ENCODE measurements at places on chromosomes 2 and 18.

DNA sequence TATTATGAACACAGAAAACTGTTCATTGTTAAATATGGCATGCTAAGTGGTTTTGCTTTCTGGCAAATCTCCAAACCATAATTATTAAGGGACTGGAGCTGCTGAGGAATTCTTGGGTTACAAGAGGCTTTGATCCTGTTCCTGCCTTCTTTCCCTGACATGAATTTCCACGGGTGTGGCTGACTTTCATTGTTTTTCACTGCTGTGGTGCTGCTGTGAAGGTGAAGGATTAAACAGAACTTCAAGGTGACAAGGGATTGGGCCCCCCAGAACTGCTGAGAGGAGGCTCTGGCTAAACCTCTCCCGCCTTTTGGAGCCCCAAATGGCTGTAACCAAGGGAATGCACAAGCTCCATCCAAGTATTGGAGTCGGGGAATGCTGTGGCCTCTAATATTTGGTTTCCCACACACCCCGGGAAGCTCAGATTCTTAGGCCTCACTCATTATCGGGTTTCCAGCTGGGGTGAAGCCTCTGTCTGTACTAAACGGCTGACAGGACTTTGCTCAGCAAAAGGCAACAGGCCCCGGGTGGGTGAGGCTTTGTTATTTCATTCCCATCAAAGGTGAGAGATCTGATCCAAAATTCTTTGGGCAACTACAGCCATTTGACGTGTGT, 29.0 kb upstream of the ZFP36L2 start:
- no peak for DNase-seq

- no peak for DNase-seq
Measured at GRCh38 chr2:43407935-43408334, 181.5 kb upstream of the ZFP36L2 start.

DNA sequence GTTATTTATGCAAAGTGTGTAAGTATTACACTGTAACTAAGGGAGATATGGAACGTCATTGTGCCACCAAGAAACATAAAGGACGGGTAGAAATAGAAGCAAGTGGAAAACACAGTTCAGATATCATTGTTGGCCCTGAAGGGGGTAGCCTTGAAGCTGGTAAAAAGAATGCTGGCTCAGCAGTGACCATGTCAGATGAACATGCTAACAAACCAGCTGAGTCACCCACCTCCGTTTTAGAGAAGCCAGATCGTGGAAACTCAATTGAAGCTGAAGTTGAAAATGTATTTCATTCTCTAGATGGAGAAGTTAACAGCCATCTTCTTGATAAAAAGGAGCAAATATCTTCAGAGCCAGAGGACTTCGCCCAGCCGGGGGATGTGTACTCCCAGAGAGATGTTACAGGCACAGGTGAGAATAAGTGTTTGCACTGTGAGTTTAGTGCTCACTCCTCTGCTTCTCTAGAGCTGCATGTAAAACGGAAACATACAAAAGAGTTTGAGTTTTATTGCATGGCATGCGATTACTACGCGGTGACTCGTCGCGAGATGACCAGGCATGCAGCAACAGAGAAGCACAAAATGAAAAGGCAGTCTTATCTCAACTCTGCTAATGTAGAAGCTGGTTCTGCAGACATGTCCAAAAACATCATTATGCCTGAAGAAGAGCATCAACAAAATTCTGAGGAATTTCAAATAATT, 36.1 kb downstream of the ZNF407 start:
- no peak for DNase-seq

DNA sequence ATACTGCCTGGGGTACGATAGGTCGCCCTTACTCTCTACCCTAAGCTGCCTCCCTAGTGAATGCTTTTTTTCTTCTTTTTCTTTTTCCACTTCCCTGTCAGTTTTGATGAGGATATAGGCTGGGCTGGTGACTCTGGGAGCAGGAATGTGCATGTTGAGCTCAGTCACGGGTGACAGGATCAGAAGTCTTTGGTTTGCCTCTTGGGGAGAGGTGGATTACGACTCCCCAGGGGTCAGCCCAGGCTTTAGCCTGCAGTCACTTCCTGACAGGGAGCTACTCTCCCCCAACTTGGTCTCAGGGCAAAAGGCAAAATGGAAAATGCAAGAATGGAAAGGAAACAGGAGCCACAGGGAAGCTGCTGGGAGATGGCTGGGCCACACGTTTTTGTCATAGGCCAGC, 57.3 kb downstream of the THNSL2 start:
- no peak for DNase-seq

DNA sequence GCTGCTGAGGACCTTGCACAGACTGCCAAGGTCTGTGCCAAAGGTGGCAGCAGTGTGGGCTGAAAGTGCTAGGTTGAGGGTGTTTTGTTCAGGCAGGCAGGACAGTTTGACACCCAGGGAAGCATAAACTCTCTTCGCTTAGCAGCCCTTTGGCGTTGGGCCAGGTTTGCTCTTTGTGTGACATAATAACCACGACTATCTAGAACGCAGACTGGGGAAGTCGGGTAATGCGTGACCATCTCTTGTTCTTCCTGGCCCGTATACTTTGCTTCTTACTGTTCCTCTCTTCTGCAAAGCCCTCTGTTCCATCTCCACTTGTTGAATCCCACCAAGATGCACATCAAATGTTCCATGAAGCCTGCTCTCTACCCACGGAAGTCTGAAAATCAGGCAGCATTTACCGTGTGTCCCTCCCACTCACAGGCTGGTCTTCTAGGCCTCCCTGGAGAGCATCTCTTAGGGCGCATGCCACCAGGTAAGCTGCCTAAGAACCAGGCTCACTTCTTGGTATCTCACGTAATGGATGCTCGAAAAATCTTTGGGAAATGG, 96.7 kb upstream of the LMAN1 start:
- DNase-seq, result no peak

GRCh38 chr2:39871291-39871761, 92.3 kb upstream of the THUMPD2 start:
- DNase-seq, result no peak

All from Caco-2 (cell line).